ENCODE measurements at places on chromosomes 2 and 18.

DNA sequence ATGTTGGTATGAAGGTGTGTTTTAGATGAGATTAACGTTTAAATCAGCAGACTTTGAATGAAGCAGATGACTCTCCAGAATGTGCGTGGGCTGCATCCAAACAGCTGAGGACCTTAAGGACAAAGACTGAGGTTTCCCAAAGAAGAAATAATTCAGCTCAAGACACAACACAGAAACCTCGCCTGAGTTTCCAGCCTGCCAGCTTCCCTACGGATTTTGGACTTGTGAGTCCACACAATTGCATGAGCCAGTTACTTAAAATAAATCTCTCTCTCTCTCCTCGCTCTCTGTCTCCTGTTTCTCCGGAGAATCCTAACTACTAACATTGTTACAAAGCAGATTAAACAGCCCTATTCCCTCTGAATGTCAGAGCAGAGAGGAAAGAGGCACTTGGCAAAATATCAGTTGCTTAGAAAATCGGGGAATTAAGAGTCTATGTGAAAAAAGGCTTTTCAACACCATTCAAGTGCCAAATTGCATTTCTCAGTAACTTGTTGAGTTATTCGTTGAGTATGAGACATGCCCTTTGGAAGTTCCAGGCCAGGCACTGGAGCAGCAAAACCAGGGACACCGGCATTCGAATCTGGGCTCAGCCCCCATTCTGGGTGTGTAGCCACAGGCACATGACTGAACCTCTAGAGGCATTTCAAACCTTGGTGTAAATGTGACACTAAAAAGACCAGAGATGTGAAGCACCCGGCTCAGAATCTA lies 174.6 kb upstream of the PID1 start:
- DNase-seq = no peak

- no peak for DNase-seq
Observed at GRCh38 chr2:102250278-102250821, 61.0 kb upstream of the IL1RL1 start.

- DNase-seq = no peak
Observed at GRCh38 chr2:17947113-17947512, 68.6 kb downstream of the KCNS3 start.

- DNase-seq = no peak
Observed at GRCh38 chr2:171615069-171615468, 72.2 kb upstream of the DYNC1I2 start.

DNA sequence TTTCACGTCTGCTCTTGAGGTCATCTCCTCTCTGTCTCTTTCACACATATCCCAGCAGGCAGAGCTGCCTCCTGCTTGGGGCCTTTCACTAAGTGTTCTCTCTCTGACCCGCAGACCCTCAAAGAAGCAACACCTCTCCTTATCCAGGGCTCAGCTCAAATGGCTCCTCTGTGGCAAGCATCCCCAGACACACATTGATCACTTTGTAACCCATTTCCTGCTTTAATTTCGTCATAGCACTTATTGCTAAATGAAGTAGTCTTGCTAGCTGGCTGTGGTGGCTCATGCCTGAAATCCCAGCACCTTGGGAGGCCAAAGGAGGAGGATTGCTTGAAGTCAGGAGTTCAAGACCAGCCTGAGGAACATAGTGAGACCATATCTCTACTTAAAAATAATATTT lies 41.4 kb downstream of the SGPP2 start:
- no peak for DNase-seq

DNA sequence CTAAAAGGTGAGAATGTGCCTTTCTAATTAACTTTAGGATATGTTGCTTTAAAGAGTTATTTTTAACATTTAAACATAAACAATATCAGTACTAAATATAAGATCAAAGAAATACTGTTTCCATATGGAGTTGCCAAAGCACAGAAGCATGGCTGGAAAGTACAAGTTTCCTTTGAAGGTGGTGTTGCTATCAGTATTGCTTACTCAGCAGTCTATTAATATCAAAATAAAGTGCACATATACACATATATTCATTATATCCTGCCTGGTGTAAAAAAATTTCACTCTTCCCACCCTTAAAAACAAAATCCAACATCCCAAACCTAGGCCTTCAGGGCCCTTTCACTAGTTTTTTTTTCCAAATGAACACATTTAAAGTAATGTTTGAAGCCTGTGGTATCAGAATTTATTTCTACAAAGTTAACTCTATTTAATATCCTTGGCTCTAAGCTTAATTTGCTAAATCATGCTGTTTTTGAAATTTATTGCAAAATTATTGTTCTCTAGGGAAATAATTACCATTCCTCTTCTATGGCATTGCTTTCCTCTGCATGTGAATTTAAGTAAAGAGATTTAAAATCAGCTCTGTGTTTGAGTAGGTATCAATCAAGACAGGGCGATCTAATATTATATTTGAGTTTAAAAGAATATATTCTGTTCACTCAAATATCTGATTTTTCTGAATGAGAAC lies 192.7 kb upstream of the MEIS1 start:
- DNase-seq = no peak

DNA sequence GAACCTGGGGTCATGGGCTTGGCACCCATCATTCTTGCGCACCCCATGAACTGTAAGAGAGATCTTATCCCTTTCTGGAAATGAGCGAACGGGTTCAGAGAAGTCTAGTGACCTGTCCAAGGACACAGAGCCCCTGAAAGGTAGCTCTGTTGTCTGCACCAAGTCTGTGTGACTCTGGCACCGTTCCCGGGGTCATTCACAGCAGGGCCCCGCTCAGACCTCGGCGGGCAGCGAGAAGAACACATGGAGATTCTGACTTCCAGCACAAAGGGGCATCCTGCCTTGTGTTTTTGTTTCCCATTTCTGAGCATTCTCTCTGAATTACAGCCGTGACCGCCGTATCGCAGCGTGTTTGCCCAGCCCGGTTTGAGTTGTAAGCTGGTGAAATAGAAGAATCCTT lies 231.7 kb downstream of the KLHL29 start:
- DNase-seq = no peak

Measured in activated CD8-positive, alpha-beta memory T cell treated with anti-CD3 and anti-CD28 coated beads for 4 hours (primary cell).